Hair follicle dermal papilla cell (primary cell): ENCODE measurements at places on chromosomes 6 and 20. TPM values are rescaled to one million over a fixed set of nuclear protein-coding genes. Genes with fewer than 3 reads are reported as not detected.

The TSHZ2 gene
- total RNA-seq = 1.1 and 2.6 TPM in 2 replicates

The VGLL2 gene
- total RNA-seq = not detected in 2 replicates

The RIPOR3 gene
- total RNA-seq = 29.3 and 50.8 TPM in 2 replicates

The MPIG6B gene
- not detected in 2 replicates for total RNA-seq

The LGSN gene
- not detected in 2 replicates for total RNA-seq

The BPIFB1 gene
- not detected in 2 replicates for total RNA-seq

The MAK gene
- total RNA-seq = not detected in 2 replicates

The TRERF1 gene
- 7.9 and 10.2 TPM in 2 replicates for total RNA-seq

The EYS gene
- total RNA-seq = under 0.01 TPM in 2 replicates

The ID4 gene
- total RNA-seq = 10.2 and 11.1 TPM in 2 replicates

The CLVS2 gene
- total RNA-seq = not detected in 2 replicates

The HAO1 gene
- not detected in 2 replicates for total RNA-seq

The FAXC gene
- 0.81 and 3.2 TPM in 2 replicates for total RNA-seq

The KCNK15 gene
- total RNA-seq = 115 and 133 TPM in 2 replicates
